ENCODE measurements at places on chromosomes 1 and 21.

- no peak for DNase-seq
Measured at GRCh38 chr1:3212453-3213355, 143.7 kb downstream of the PRDM16 start.

DNA sequence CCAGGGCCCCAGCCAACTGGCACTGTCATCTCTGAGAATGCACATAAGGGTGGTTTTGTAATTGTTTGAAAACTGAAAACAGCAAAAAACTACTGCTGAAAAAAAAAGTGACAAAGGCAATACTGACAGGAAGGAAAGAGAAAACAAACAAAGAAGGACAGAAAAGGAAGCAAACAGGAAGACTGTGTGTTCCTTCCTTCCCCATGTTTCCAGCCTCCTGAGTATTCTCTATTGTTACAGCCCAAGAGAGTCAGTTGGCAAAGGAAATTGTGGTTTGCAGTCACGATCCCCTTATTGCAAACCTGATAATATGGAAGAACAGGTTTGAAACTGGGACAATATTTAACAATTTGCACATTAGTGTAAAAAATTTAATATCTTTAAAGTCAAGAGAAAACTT lies 1177.6 kb downstream of the PLA2G4A start:
- DNase-seq = no peak

DNA sequence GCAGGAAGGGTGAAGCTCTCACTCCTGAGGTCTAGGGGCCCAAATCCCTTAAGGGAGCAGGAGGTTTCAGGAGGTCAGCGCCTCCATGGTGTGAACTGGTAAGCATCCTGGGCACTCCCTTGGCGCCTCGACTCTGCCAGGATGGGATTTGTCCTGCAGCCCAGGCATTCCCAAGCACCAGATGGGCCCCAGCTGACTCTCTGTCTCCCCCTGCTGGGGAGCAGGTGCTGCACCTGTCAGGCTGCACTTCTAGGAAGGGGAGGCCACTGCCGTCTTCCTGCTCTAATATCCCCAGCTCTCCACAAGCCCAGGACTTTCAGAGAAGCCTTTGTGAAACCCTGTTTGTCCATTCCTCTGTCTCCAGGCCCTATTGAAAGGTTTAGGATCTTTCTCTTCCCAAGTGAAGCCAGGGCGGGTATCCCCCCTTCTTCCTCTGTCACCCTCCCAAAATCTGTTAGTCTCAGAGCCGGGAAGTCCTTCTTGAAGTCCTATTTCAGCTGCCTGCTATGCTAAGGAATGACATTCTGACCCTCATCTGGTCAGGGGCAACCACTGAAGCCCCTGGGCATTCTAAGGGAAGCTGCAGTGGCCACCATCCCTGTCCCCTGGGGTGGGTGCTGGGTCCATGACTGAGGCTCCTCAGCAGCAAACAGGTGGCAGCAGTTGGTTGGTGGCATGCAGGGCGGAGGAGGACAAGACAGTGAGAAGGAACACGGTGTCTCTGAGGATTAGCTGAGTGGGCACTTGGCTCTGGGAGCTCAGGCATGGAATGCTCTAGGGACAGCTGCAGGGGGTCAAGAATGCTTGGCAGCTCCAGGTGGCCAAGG lies 3.2 kb downstream of the MYBPH start:
- DNase-seq = no peak

- DNase-seq = no peak
Measured at GRCh38 chr1:236163463-236164153, 21.3 kb downstream of the GPR137B start.

DNA sequence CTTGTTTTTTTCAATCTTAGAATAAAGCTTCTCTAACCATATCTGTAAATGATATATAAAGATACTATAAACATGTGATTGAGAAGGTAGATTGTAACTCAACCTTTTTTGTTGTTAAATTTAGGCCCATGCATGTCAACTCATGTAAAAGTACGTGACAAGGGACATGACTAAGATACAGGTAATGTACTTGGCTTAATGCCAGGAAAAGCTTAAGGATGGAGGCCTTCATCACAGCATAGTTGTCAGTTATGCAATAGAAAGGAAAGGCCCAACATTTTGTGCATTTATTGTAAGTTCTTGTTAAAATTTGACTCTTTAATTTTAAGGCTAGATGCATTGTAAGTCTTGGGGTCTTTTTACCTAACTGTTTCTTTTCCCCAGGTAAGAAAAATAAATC lies 305.1 kb downstream of the LTN1 start:
- DNase-seq = no peak

- no peak for DNase-seq
Measured at GRCh38 chr1:154186852-154187501, 4.9 kb downstream of the TPM3 start.

GRCh38 chr1:33030575-33030974 lies 6.1 kb downstream of the AK2 start:
- DNase-seq = no peak

GRCh38 chr1:60063561-60063960 lies 10.0 kb downstream of the C1orf87 start:
- DNase-seq = no peak

DNA sequence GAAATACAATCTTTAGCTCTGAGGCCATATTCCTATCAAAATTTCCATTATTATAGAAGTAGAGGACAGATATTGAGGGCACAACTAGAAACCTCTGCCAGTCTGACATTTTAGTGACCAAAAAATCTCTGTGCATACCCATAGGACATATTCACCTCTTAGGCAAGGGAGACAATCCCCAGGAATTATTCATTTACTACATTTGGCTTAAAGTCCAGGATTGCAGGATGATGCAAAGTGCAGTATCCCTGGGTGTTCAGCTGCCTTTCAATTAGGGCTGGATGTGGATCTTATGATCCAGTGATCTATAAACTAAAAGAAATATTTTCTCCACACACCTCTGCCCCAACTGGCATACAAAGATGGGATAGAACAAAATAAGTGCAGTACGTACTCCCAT lies 50.9 kb downstream of the PTGS2 start:
- DNase-seq = no peak

DNA sequence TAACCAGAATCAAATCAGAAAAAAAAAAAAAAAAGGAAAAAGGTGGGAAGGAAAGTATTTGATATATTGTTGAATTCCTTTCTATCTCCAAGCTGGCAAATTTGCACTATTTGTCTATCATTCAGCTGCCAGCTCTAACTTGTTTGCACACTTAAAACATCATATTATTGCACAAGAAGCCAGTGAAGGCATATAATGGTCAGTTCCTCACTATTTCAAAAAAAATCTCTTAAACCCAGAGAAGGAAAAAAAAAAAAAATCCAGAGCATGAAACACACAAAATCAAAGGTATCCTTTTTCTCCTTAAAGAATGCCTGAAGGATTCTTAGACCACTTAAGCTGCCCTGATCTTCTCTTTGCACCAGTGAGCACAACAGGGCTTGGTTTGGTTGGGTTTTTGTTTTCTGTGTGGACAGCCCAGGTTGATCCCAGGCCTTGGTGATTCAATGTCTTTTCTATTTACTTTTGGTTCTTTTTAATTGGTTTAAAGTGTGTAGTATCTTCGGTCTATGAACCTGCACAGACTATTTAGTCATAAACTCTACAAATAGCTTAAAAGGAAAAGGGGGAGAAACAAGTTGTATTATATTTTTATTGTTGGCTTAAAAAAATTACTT lies 40.2 kb downstream of the DUSP10 start:
- no peak for DNase-seq

DNA sequence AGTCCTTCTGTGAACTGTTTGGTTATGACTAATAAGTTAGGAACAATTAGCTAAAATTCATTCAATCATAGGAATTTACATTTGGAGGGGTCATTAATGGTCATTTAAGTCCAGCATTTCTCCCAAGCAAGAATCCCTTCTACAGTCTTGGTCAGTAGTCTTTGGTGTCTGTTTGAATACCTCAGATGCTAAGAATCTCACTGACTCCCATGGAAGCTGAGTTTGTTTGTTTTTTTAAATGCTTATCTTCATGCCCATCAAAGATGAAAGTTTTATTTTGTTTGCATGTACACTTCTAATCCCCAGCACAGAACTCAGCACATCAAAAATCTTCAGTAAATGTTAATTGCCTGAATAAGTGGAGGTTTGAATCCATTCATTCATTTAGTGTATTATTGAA lies 41.3 kb upstream of the SLC44A3 start:
- no peak for DNase-seq

- DNase-seq = no peak
Measured at GRCh38 chr1:234260578-234260977, 112.7 kb upstream of the COA6 start.

All from SK-N-MC (cell line).